ENCODE measurements at places on chromosomes 16 and 17.

DNA sequence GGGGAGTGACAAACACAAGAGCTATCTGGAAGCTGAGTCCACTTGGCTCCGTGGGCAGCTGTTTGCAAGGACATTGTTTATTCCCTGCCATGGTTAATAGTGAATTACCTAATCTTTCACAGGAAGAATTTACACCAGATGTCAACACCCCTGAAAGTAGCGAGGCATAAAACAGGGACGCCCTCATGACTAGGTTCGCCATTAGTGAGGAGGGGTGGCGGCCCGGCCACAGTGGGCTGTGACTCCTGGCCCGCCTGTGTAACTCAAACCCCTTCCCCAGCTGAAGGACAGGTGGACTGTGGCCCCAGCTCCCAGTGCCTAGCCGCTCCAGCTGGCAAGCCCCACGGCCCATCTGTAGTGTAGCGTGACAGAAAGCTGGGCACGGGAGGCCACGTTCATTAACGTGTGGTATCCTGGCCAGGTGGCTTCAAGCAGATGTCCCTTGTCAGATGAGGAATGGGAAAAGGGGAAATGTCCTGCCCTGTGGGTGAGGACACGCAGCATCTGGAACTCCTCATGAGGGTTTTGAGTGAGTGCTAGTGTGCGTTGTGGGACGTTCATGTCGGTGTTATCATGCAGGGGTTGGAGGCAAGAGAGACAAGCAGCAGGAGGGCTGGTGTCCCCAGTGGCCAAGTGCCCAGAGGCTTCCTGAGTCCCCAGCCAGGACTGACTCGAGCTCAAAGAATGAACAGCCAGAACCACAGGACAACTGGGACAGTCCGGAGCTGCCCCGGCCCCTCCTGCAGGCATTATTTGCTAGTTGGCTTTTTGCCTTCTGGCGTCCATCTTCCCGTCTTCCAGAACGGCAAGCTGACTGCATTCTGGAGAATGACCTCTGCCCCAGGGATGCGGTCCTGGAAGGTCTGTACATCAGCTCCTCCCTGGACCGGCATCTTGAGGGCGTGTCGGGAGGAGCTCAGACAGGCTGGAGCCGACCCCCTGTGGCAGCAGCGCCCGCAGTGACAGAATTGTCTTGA is 19.2 kb downstream of the KDM8 start:
- no peak for DNase-seq

DNA sequence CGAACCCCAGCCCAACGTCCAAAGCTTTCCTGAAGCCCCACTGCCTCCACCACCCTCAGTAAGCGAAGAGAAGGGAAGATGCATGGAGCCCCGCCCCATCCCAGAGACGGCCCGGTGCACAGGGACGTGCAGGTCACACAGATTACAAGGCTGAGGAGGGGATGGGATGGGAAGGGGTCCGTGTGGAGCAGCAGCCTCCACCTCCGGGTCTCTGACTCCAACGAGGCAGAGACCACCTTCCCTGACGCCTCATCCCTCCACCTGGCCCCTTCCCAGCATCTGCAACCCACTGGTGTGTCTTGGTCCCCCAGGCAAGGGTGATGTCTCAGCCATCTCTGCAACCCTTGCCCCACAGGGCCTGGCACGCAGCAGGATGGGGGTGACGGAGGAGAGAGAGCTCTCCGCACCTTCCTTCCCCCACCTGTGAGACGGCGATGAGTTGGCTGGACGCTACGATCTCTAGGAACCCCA is 58.5 kb downstream of the TBC1D16 start:
- DNase-seq: no peak

GRCh38 chr16:50989047-50989446 is 162.0 kb downstream of the SALL1 start:
- DNase-seq: no peak

DNA sequence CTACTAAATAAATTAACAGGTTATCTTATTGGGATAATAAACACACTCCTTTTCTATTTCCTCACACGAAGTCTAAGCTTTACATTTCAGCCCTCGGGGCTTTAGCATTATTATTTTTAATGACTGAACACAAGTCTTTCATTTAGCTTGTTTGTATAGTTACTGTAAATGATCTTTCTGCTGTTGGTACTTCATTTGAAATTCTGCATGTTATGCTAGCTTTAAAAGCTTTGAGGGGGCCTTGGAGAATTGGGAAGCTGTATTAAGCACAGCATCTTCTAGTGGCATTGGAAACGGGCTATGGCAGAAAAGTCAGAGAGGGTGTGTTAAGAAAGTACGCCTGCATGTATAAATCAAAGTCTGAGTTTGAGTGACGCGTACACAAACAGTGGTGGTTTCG is 243.7 kb downstream of the FTO start:
- no peak for DNase-seq

DNA sequence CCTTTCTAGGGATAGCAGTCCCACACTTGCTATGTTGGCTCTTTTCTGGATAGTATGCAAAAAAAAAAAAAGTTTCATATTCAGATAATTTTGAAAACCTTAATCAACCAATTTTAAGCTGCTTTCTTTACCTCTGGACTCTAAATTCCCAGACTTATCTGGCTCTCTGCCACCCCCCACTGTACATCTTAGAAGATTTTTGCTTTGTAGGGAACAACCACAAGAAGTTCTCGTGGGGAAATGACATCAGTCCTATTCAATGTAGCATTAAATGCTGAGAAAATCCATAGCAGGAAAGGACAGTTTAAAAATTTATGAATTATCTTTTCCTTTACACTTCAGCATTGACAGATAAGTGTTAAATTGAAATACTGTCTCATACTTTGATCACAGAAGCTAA is 562.7 kb upstream of the HSBP1 start:
- no peak for DNase-seq

GRCh38 chr17:61333136-61333535 is 66.5 kb upstream of the TBX2 start:
- no peak for DNase-seq

GRCh38 chr17:33125552-33125950 is 133.9 kb downstream of the SPACA3 start:
- DNase-seq: no peak

- DNase-seq: no peak
Measured at GRCh38 chr16:85357924-85358505, 245.7 kb upstream of the CIBAR2 start.

- DNase-seq: peak; percentile 53
Measured at GRCh38 chr16:17302214-17302613, 168.5 kb downstream of the XYLT1 start.

DNA sequence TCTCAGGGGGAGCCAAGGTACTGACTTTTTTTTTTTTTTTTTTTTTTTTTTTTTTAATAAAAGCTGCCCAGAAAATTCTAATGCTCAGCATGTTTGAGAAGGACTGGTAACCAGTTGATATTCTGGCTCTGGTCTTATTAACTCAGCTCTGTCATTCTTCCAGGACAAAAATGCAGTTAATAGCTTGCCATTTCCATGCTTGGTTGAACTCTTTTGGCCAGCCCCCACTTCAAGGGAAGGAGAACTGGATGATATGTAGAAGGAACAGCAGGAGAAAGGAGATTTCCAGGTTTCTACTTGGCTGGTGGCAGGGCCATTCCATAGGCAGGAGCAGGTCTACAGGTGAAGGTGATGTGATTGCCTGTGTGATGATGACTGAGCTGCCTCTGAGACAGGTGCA is 59.2 kb upstream of the TANC2 start:
- DNase-seq: no peak

DNA sequence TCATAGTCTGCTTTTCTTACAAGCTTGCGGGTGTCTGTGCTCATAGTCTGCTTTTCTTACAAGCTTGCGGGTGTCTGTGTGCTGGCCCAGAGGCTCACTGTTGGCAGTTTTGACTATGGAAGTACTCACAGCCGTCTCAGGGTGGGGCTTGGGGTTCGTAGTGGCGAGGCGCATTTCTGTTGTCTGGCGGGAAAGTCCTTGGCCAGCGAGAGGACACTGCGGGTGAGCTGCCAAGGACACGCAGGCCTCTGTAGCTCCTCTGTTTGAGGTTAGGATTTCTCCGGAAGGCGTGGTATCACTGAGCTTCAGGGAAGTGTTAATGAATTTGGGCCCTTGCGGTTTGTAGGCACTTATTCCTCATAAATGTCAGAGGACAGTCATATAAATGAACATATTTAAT is 13.5 kb downstream of the TBCD start:
- no peak for DNase-seq

DNA sequence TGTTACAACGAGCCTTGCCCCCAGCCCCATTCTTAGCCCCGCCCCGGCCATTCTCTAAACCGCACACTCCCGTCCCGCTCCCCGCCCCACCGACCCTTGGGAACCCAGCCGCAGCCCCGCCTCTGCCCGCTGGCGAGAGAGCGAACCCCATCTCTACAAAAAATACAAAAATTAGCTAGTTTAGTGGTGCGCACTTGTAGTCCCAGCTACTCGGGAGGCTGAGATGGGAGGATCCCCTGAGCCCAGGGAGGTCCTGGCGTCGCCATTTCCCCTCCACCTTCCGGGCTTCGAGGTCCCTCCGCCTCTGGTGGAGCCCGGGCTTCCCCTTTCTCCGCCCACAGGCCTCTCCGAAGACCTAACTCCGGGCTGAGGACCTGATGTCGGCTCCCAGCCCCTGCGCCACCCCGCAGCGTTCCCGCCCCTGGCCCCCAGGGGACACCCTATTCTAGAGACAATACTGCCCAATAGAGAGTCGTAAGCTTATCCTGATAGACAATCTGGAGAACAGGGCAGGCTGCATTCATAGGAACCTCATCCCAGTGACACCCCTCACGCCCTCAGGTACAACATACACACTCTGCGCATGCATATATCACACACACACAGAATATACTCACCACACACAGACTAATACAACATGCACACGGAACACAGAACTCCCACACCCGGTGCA is 480 bp upstream of the PROCA1 start:
- DNase-seq: peak; percentile 95

DNA sequence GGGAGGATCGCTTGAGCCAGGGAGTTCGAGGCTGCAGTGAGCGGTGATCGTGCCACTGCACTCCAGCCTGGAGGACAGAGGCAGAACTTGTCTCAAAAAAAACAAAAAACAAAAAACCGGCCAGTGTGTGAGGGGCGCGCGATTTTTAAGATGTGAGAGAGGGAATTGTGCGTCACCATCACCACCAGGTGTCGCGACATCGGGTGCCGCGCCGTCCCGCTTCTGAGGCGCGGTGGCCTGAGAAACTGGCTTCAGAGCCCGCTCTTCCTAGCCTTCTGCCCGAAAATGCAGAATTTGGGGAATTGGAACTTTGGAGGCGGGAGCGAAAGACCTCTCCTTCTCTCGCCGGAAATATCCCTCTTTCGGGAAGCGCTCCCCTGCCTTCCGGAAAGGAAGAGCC is 524.8 kb downstream of the KCNJ18 start:
- no peak for DNase-seq

DNA sequence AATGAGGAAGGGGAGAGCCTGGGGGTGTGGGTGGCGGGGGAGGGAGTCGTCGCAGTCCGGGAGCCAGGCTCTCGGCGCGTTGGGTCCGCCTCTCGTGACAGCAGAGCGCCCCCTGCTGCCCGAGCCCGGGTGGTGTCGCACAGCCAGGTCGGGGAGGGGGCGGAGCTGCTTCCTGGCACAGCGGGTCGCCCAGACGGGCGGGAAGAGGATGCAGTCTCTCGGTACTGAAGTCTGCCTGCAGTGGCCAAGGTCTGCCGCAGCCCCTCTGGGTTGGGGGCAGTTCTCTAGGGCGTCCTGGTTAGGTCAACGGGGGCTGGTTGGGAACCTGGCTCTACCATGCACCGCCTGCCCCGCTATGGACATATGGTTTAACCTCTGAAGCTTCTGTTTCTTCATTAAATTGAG is 38.2 kb upstream of the CCDC182 start:
- DNase-seq: peak; percentile 88

DNA sequence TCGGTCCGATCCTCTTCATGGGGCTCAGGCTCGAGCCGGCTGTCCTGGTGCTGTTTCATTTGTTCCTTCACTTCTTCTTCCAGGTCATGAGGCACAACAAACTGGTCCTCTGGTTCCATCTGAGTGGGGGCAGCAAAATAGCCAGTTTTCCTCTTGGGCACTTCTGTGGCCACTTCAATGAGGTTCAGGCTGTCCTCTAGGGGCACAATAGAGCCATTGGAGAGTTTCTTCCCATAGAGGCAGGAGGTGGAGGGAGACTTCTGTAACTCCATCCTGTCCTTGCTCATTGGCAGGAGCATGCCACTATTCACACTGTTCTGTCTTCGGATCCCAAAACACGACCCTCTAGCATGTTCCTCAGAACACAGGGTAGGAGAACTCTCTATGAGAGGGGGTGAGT is 22.9 kb downstream of the MARVELD3 start:
- peak; percentile 16 for DNase-seq

DNA sequence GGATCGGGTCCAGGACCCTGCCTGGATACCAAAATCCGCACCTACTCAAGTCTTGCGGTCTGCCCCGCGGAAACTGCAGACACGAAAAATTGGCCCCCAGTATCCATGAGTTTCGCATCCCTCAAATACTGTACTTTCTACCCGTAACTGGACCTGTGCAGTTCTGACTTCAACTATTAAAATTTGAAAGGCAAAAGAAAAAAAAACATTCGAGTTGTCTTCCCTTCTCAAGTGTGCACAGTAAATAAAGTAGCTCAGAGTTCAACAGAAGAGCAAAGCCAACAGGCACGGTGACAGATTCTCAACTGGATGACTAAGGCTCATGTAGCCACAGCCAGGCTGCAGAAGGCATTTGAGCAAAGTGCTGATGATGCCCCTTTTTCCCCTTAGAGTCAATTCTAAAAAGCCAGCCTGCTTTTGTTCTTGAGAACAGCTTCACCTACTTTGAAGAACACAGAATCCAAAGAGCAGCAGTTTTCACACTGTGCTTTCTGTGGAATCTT is 32.5 kb downstream of the MARF1 start:
- DNase-seq: no peak

GRCh38 chr16:58127033-58127556 is 2.1 kb downstream of the CFAP20 start:
- peak; percentile 44 for DNase-seq

GRCh38 chr16:17606460-17606859 is 135.7 kb upstream of the XYLT1 start:
- DNase-seq: no peak

GRCh38 chr16:51815523-51815922 is 664.5 kb upstream of the SALL1 start:
- no peak for DNase-seq

- no peak for DNase-seq
Measured at GRCh38 chr17:42538482-42538881, 2.4 kb downstream of the NAGLU start.

GRCh38 chr16:80992676-80993293 is 13.9 kb downstream of the CMC2 start:
- no peak for DNase-seq

- DNase-seq: no peak
Measured at GRCh38 chr17:20300436-20300934, 166.9 kb downstream of the LGALS9B start.
